ENCODE measurements at places on chromosomes 7 and 10.

GRCh38 chr10:127193125-127193524 lies 3.3 kb downstream of the INSYN2A start:
- DNase-seq: no peak

DNA sequence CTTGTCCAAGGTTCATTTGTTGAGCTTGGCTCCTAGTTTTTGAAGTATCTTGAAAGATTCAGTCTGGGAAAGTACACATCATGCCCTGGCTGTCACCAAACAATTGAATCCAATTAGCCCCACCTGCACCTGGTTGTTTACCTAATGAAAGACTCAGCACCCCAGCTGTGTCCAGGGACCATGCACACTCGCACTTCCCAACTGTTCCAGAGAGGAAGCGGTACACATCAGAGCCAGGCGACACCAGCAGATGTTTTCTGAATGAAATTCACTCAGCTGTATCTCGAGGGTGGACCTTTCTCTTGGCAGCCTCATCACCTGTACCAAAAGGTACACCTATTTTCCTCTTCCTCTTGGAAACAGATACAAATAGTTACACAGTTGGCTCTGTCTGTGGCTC lies 216.4 kb upstream of the LRGUK start:
- no peak for DNase-seq

- no peak for DNase-seq
These were observed 48.7 kb downstream of the PWWP2B start for GRCh38 chr10:132445516-132446194.

DNA sequence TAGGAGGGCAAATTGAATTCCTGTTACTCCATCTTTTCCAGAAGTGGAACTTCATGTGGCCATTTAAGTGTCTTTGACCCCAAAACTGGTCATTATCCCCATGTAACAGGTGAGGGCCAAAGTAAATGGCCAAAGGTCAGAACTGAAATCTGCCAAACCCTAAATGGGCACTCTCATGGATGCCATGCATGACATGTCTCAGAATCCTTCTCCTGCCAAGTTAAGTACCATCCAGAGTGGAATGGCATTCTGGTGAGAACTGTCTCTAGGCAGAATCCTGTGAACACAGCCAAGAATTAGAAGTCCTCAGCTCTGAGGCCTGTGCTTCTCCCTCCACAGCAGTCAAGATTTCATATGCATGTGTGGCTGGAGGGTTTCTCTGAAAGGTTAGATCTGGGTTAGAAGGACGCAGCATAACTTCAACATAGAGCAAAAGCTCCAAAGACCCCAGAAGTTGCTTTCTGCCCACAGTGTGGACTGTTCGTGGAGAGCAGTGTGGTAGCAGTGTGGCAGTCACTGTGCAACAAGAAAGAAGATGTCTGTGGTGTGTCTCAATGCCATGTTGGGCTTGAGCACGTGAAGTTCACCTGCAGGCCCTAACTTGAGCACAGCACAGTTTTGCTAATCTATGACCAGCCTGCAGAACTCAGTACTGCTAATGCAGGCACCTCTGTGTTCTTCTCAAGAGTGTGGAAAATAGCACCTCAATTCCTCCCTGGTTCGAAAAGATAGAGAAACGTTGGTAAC lies 121.3 kb downstream of the ADCY1 start:
- no peak for DNase-seq

- no peak for DNase-seq
These were observed 62.7 kb downstream of the AMPH start for GRCh38 chr7:38568497-38568896.

DNA sequence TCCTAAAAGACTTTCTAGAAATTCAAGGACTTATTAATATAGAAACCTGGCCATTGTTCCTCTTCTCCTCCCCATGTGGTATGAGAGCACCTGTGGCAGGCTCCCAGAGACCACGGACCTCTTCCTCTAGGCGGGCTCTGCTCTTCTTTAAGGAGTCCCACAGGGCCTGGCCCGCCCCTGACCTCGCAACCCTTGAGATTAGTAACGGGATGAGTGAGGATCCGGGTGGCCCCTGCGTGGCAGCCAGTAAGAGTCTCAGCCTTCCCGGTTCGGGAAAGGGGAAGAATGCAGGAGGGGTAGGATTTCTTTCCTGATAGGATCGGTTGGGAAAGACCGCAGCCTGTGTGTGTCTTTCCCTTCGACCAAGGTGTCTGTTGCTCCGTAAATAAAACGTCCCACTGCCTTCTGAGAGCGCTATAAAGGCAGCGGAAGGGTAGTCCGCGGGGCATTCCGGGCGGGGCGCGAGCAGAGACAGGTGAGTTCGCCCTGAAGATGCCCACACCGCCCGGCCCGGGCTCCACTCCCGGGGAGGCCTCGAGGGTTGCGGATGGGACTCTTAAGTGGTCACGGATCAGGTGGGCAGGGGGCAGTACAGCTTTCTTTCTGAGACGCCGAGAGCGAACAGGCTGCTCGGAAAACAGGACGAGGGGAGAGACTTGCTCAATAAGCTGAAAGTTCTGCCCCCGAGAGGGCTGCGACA lies at the start of gene SLC26A4:
Gene SLC26A4 (plus strand): TSS at position 448 of the 700 bp plus-strand sequence. CDS start 814 bp downstream, outside the sequence.
- peak; percentile 66 for DNase-seq

DNA sequence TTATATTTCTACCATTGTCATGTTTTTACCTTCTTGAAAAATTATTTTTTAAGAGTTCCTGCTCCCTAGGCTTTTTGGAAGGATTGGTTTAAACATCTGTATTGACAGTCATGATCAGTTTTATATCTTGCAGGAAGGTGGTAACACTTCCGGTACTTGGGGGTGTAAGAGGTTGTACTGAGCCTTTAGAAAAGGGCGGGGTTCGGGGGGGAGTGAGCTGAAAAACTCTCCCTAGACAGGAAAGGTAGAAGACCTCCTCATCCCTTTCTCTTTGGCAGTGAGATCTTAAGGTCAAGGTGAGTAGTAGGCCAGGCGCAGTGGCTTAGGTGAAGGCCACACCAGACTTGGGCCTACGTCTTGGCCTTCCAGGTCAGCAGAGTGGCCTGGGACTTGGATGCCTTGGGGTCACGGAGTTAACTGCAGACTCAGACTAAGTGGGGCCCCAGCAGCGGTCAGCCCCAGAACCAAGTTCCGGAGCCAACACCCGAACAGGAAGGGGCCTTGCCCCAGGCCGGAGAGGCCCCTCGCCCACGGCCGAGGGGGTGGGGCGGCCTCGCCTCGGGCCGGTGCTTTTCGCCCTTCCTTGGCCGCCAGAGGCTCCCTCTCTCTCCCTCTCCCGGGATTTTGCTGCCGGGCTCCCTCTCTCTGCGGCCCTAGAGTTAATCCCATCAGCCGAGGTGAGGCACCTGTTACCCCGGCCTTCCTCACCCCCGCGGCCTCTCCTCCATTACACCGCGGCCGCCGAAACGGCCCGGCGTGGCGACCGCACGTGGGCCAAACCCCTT lies at the start of gene PPP1R9A:
Gene PPP1R9A (plus strand): TSS at position 569 of the 785 bp plus-strand sequence. CDS start 2,520 bp downstream, outside the sequence.
- DNase-seq: no peak

DNA sequence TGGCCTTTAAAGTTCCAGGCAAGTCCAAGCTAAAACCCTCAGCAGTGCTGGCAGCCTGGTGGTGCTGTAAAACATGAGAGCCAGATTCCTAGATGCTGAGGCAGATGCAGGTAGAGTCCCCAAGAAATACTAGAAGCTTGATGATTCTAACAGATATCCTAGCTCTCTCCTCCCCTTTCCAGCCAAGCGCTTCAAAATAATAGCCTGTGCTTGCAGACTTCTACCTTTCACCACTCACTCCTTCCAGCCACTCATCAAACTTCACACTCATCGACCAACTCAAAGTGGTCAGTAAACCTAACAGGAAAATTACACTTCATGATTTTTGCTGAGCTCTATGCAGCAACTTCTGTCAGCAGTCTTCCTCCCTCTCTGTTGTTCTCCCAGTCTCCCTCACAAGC lies 50.2 kb downstream of the LMBR1 start:
- DNase-seq: no peak

- no peak for DNase-seq
These were observed 122.5 kb downstream of the SLC25A13 start for GRCh38 chr7:96199421-96199820.

- DNase-seq: no peak
These were observed 410.1 kb downstream of the SUGCT start for GRCh38 chr7:40544871-40545303.

GRCh38 chr7:144820552-144820951 lies 15.3 kb downstream of the TPK1 start:
- DNase-seq: peak; percentile 38
